Activated T-helper 1 cell treated with anti-CD3 and anti-CD28 coated beads, Interleukin-2, amount 50 U/mL, for 16 hours (primary cell): ENCODE measurements at places on chromosomes 7 and 10.

- no peak for DNase-seq
These were observed 113.3 kb downstream of the KCNMA1 start for GRCh38 chr10:77524281-77524711.

DNA sequence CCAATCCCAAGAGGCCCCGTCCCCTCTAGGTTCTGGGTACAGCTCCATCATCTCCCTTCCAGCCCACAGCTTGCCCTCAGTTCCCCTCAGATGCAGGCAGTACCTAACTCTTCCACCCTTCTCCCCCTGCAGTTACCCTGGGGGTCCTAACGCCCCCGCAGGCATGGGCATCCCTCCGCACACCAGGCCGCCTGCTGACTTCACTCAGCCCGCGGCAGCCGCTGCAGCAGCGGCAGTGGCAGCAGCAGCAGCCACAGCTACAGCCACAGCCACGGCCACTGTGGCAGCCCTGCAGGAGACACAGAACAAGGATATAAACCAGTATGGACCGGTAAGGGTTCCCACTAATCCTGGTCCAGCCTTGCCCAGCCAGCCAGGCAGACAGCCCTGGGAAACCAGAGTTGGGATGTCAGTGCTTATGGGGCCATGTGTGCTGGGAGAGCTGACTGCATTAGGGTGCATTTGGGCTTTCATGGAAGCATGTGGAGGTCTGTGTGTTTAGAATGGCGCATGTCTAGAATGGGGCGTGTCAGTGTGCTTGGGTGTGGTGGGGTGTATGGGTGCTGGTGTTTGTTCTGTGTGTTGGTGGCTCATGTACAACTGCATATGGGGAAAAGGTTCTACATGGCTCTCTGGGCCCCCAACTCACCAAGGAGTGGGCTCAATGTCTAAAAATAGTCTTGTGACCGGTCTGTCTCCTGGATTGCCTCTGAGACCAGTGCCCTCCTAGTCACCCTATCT, 55.1 kb upstream of the PPIF start:
- no peak for DNase-seq

- no peak for DNase-seq
These were observed 640.2 kb downstream of the ARL4A start for GRCh38 chr7:13327669-13328068.

DNA sequence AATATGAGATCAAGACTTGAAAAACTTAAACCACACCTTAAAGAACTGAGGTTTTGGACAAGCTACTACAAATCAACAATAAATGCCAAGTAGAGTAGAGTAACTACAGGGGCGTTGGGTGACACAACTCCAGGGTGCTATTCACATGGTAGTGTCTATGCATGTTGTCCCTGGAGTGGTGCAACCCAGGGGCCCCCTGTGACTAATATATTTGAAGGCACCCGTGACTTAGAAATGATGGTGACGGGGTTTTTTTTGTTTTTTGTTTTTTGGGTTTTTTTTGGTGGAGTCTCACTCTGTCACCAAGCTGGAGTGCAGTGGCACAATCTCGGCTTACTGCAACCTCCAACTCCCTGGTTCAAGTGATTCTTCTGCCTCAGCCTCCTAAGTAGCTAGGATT, 106.9 kb downstream of the FAM107B start:
- no peak for DNase-seq

- DNase-seq: no peak
These were observed 74.0 kb upstream of the EN2 start for GRCh38 chr7:155383756-155384491.

GRCh38 chr10:119404719-119405519, 137.6 kb downstream of the RGS10 start:
- DNase-seq: no peak

DNA sequence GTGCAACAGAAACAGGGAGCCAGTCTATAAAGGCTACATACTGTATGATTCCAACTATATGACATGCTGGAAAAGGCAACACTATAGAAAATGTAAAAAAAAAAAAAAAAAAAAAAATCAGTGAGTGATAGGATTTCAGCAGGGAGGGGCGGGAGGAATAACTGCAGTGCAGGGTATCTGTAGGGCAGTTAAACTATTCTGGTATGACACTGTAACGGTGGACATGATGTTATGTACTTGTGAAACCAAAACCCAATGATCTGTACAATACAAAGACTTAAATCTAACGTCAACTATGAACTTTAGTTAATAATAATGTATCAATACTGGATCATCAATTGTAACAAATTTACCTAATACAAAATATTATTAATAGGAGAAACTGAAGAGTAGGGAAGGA, 14.3 kb downstream of the WASL start:
- DNase-seq: no peak

- no peak for DNase-seq
These were observed 1.5 kb downstream of the KMT2E start for GRCh38 chr7:105015390-105015965.

DNA sequence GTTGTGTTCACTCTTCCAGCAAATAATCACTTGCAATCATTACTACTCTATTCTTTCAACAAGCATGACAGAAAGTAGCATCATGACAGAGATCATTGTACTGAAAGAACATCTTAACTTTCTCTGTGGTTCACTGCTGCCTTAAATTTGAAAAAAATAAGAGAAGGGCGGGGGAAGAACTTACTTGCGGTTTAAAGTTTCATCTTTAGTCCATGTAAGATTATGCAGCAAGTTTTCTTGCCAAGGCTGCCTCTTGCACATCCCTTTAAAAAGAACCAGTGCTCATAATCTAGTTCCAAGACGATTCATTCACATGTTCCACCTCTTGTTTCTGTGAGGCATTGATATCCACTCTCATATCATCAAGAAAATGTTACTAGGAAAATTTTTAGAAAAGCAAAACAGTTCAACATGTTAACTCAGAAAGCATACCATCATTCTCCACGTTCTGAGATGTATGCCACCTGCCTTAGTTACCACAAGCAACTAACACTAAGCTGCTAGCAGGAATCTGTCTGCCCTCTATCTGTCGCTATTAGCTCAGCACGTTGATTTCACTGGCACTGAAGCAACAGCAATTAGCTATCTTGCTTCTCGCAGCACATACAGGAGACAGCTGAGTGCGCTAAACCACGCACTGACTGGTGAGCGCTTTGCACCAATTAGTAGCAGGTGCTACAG, at the start of gene PCDH15:
Gene PCDH15 (minus strand): TSS at position 491 of the 681 bp plus-strand sequence. CDS start 136,969 bp downstream, outside the sequence.
- DNase-seq: no peak

GRCh38 chr7:22712999-22713398, 14.0 kb upstream of the IL6 start:
- no peak for DNase-seq
